Umbilical cord (tissue), 2 donors: ENCODE measurements at places on chromosomes 3 and 15.
A peak's percentile ranks its signal among the peaks of the same experiment; 100 is the strongest.

GRCh38 chr15:57333487-57333886 is 42.8 kb upstream of the CGNL1 start:
- DNase-seq = no peak

DNA sequence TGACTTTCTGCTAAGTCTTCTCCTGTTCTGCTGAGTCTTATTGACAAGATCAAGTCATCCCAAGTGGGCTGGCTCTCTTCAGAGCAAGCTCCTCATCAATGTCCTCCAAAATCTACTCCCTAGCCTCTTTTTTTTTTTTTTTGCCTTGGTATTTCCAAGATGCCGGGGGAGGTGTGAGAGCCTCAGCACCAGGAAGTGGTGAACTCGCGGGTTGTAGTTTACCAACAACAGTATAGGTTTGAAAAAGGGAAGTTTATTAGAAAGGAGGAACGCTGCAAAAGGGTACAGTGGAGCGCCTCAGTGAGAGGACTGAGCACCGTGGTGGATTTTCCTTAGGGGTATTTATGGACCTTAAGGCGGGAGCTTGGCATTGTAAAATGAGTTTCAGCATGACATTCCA is 94.3 kb upstream of the SGO1 start:
- DNase-seq = no peak

GRCh38 chr3:58034738-58035523 is 26.7 kb downstream of the FLNB start:
- DNase-seq = no peak

DNA sequence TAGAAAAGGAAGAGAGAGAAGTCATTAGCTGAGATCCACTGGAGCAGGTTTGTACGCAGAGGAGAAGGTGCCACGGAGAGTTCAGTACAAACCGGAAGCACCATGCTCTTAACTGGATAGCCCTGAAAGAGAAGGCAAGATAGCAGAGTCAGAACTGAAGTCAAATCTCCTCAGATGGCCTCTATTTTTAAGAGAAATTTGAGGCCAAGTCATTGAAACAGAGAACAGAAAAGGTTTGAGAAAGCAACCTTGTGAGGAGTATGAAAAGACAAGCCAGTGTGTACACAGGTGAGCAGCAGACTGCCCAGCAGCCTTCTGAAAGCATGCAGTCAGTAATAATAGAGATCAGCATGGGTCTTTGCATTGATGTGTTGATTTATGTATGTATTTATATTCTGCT is 66.1 kb upstream of the SPRED1 start:
- DNase-seq = no peak

GRCh38 chr15:77797270-77797669 is 164.6 kb upstream of the LINGO1 start:
- DNase-seq = no peak

DNA sequence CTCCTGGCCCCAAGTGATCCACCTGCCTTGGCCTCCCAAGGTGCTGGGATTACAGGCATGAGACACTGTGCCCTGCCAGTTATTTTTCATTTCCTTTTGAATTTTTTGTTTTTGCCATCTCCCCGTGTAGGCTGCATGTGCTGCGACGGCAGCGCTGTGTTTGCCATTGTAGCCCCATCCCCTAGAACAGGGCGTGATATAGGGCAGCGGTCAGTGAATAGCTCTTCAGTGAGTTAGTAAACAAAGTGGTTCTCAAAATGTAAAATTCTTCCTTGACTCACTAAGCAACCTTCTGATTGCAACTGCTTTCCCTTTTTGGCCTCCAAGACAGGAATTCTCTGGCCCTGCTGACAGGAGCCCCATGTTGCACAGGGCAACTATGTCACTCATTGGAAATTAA is 138.1 kb upstream of the CTDSPL start:
- DNase-seq = no peak

GRCh38 chr3:187941848-187942194 is 196.6 kb upstream of the BCL6 start:
- no peak for DNase-seq

- DNase-seq = no peak
Measured at GRCh38 chr3:124221422-124221821, 229.5 kb upstream of the ROPN1 start.

- DNase-seq = no peak
Measured at GRCh38 chr3:128632301-128632700, 18.3 kb downstream of the RPN1 start.

DNA sequence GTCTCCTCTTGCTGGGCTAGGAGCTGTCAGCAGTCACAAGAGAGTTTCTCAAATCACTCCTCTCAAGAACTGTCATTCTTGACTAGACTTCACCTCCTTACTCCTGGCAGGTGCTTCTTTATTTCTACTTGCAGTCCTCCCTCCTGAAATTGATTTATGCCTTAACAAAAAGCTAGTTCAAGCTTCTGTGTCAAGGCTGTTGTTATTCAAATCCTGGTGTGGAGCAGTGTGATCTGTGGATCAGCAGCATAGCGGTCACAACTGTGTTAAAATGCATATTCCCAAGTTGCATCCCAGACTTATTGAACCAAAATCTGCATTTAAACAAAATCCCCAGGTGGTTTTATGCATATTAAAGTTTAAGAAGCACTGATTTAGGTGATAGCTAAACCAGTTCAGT is 120.7 kb upstream of the MRPL3 start:
- no peak for DNase-seq

DNA sequence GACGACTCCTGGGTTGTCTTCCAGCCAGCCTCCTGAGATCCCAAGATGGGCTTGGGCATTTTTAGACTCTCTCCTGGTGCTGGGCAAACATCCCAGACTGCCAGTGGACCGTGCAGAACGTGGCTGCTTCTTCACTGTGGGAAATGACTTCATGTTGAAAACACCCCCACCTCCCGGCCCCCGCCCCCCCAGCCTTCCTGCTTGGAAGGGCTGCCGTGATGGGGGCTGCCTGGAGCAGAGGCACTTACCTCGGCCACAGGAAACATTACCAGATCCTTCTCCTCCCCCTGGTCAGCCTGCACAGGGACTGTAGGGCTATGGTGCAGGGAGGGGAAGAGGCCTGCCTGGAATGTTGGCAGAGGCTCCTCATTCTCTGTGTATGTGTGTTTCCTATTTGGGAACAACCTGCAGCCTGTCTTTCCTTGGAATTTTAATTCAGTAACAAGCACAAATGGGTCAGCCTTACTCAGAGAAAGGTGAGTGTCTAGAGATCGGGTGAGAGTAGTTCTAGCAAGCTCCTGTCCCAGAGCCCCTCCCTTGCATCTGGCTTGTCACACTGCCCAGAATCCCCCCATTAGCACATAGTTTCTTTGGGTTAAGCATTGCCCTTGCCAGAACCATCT is 90.8 kb downstream of the ANP32A start:
- peak; percentile 65 for DNase-seq

- no peak for DNase-seq
Measured at GRCh38 chr15:76839173-76839572, 66.0 kb downstream of the SCAPER start.

DNA sequence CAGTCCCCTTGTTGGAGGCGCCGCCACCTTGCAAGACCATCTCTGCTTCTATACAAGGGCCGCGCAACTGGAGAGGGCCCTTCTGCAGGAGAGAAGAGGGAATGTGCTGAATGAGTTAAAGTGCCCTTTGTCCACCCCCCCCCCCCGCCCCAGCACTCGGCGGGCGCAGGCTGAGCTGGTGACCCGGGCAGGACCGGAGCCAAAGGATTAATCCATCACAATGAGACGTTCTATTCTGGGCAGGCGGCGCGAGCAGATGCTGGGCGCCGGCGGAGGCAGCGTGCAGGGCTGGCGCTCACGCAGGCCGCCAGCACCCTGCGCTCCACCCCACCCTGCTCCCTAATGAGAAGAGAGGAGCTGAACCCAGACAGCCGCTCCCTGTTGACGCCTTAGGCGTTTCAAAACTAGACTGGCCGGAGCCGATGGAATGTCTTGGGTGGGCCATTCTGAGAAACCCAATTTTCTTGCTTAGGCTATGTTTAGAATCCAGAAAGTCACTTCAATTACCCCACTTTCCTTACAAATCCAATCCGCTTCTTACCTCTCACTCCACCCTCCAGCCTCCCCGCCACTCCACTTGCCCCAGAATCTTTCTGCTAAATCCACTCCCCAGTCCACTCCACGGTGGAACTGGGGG is 32.9 kb downstream of the GJD2 start:
- DNase-seq = peak; percentile 78

DNA sequence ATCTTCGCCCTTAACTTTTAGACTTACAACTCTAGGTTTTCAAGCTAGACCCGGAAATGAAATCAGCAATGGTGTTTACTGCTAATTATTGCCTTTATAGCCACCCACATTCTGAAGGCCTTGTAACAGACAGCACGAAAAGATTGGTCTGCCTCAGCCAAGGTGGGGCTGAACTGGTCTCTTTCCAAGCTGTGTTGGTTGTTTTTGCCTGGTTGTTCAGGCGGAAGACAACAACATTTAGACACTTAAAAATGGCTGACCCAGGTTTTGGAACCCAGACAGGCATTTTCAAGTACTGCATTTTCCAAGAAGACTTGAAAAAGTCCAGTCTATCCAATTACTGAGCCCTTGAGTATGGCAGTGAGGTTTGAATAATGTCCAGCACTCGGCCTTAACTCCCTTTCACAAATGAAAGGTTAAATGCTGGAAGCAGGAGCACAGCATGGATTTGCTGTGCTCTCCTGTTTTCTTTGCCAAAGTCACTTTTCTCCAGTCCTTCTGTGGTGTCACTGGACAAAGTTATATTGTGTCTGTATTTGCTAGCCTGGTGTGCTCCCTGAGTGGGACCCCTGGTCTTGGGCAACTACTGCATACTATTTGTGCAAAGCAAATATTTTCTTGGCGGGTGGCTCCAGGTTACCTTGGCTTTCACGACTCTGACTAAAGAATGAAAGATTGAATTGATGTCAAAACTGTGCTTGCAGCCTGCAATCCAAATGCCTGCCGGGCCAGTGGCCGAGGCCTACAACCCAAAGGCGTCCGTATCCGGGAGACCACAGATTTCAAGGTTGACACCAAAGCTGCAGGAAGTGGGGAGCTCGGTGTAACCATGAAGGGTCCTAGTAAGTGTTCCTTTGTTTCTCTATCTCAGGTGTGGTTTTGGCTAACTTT is 93.5 kb downstream of the FLNB start:
- DNase-seq = no peak

DNA sequence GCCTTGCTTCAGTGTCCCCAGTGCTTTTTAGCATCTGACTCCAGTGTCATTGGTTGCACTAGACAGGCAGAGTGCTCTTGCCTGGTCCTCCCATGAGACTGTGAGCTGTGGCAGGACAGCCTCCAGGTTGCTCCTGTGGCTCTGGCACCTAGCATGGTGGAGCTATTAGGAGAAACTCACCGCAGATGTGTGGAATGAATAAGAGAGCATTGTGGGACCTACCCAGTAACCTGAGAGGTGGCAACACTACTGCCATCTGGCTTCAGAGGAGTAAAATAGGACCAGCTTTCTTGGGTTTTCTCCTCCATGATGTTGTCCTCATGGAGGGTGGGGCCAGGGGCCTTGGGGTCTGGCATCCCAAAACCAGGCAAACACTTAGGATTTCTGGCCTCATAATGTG is 183.6 kb downstream of the EPHB1 start:
- DNase-seq = no peak

- DNase-seq = no peak
Measured at GRCh38 chr15:29972051-29972450, 110.7 kb upstream of the GOLGA8J start.

DNA sequence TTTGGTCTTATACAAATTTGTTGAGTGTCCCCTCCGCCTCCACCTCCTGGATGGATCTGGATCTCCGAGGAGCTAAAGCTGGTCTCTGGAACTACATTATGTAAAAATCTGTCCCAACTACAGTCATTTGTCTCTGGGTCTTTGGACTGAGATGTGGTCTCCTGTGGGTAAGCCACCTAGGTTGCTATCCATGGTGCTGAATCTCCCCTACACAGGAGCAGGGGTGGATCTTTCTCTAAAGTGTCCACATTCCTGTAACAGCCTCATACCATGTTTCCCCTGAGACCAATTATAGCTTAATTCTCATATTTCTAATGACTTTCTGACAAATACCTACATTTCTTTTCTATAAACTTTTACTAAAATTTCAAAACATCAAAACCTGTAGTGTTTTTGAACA is 625.8 kb downstream of the TAFA4 start:
- DNase-seq = peak; percentile 22

DNA sequence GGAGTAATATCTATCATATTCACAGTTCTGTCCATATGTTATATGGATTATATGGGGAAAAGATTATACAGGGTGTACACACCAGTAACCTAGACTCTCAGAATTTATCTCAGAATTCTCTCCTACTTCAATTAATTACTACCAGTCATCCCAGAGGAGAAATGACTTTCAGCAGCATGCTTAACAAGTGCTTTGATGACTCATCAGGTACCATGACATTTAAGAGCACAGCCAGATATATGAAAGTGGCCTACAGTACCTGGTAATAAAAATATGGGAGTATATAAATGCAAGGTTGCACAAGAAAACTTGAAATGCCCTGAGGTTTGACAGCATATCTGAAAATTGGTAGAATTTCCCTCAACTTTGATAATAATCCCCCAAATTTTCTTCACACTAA is 1273.0 kb downstream of the OTOL1 start:
- no peak for DNase-seq

DNA sequence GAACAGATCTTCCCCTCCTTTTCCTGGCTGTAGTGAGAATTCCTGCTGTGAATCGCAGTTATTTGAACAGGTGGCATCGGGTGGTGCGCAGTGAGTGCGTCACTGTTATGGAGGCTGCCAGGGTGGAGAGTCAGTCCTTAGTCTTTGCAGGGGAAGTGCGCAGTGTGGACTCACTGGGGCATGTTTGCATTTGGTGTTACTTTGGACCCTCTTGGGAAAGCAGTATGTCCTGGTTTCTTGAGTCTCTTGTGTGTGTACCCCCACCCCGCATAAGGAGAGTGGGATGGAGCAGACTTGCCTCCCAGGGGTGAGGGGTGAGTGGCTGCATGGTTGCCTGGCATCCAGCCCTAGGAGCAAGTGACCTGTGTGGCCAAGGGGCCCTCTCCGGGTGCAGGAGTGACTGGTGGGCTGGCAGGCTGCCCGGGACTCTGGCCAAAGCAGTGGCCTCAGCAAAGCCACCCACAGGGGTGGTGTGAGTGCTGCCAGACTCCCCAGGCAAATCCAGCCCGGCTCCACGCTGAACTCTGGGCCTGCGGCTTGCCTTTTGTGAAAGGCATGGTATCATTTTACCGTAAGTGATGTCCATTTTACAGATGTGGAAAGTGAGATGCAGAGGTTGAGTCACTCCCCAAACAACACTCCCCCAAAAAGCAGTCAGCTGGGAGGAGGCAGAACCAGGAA is 46.4 kb downstream of the DNASE1L3 start:
- DNase-seq = no peak

DNA sequence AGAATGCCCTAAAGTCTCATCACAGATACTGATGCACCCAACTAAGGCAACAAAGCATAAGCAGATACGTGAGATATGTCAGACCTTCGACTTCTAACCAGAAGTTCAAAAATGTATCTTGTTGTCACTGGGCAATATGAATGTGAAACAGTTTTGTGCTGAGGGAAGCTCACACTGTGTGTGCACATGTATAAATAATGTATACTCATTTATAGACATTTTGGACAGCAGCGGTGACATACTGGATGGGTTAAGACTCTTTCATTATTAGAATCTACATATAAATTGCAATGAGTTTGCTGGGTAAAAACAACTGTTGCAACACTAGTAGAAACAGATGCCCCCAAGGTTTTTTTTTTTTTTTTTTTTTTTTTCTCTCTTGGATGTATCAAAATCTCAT is 37.9 kb downstream of the TIGIT start:
- DNase-seq = no peak

GRCh38 chr3:193190146-193190786 is 50.8 kb upstream of the PLAAT1 start:
- peak; percentile 87 for DNase-seq

- no peak for DNase-seq
Measured at GRCh38 chr3:52085681-52086282, 29.4 kb upstream of the DUSP7 start.

GRCh38 chr3:172530566-172530965 is 7.3 kb upstream of the TNFSF10 start:
- DNase-seq = no peak
